ENCODE measurements at places on chromosomes 5 and 9.

- no peak for DNase-seq
Observed at GRCh38 chr9:114467910-114468309, 37.4 kb downstream of the WHRN start.

DNA sequence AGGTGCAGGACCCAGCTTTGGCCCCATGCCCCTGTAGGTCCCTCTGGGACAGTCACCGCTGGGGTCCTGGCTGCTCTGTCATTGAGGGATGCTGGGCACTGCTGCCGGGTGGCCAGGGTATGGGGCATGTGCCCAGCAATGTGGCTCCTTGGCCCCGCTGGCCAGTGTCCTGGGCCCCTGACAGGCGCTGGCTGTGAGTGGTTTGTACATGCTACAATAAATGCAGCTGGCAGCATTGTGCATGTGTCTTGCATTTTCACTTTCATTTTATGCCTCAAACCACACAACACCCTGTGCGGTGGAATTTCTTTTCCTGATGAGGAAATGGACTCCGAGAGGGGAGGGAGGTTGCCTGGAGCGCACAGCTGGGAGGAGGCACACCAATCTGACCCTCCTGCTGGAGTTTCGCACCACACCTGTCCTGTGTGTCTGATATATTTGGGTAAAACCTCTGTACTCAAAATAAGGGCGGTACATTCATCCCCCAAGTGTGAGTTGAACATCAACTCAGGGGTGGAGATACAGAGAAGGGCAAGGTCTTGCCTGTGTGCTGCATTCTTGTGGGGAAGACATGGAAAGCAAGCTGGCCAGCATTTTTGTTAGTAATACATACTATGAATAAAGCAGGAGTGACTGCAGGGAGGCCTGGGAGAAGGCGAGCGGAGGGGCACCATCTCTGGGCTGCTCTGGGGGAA, 11.7 kb downstream of the TSPAN17 start:
- DNase-seq = no peak

GRCh38 chr5:84017523-84018172, 297.0 kb upstream of the HAPLN1 start:
- no peak for DNase-seq

- peak; percentile 38 for DNase-seq
Observed at GRCh38 chr5:10563110-10563944, 543 bp upstream of the ANKRD33B start.

GRCh38 chr5:124828731-124829234, 82.3 kb upstream of the ZNF608 start:
- DNase-seq = no peak

GRCh38 chr5:176985516-176985915, 21.1 kb downstream of the UIMC1 start:
- no peak for DNase-seq

DNA sequence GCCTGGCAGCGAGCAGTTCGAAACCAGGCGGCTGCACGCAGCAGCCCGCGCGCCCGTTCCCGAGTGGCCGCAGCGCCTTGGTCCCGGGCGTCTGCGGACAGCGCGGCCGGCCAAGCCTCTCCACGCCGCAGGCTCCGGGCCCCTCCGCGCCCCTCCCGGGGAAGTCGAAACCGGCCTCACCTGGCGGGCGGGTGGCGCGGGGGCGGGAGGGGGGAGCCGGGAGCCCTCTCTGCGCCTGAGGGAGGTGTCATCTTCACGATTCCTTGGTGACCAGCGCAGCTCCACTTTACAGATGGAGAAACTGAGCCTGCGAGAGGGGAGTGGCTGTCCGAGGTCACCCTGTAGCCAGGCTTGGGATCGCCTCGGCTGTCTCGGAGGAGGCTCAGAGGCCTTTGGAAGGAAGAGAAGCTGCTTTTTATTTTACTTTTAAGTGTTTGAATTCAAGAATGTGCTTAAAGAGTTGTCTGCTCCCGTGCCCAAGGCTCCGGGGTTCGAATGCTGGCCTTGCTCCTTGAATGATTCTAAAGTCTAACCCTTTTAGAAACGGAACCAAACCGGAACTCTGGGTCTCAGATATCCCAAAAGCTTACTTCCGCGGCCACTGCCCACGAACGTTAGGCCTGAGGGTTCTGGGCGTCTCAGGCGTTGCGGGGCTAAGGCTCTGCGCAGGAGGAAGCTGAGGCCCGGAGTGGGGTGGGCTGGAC, 662 bp downstream of the SUSD3 start:
- DNase-seq = no peak

GRCh38 chr5:9456435-9457042, 89.3 kb downstream of the SEMA5A start:
- DNase-seq = no peak

GRCh38 chr9:94005272-94005901, 50.2 kb upstream of the BARX1 start:
- DNase-seq = no peak

DNA sequence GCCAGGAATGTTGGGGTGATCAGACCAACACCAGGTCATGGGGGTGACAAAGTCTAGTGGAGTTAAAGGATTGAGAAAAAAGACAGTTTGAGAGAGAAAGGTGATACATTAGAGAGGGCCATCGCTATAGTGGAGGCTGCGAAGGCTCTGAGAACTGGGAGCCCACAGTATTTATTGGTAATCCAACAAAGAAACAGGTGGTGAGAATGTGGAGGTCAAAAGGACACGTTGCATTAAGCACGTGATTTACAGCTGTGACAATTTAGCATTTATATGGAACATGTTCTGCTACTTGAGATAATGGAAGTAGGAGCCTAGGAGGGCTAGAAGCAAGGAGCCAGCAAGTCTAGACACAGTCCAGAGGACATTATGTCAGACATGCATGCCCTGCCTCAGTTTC, 2086.5 kb upstream of the C9orf72 start:
- no peak for DNase-seq

DNA sequence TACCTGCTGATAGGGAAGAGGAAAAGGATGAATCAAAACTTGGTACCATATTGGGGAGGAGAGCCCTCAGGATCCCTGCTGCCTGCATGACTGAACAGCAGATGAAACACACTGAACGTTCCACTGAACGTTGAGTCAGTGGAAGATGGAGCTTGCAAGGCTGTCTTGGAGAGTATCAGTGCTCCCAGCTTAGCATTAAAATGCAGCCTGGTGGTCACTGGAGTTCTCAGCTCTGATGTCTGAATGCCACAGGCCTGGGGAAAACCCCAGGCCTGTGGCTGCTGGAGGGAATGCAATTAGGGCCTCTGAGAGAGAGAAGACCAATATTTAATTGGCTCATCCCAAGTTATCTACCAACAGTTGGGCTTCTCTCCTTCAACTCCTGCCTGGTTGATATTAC, 54.5 kb downstream of the PDE4D start:
- no peak for DNase-seq

DNA sequence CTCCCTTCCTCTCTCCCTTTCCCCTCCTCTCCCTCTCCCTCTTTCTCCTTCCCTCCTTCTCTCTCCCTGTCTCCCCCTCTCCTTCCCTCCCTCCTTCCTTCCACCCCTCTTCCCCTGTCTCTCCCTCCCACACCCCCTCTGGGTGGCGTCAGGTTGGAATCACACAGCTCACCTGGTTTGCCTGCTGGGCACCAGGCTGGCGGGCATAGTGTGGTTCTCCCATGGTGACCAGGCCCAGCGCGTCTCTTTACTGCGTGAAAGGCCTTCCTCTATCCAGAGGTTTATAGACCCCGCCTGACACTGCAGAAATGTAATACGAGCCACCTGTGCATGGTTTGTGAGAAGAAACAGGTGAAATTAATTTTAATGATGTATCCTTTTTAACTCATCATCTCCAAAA, 76.2 kb downstream of the MRPL36 start:
- no peak for DNase-seq

GRCh38 chr9:36358486-36358885, 41.6 kb downstream of the RNF38 start:
- no peak for DNase-seq

- no peak for DNase-seq
Observed at GRCh38 chr5:173291722-173292658, 36.2 kb downstream of the STC2 start.

DNA sequence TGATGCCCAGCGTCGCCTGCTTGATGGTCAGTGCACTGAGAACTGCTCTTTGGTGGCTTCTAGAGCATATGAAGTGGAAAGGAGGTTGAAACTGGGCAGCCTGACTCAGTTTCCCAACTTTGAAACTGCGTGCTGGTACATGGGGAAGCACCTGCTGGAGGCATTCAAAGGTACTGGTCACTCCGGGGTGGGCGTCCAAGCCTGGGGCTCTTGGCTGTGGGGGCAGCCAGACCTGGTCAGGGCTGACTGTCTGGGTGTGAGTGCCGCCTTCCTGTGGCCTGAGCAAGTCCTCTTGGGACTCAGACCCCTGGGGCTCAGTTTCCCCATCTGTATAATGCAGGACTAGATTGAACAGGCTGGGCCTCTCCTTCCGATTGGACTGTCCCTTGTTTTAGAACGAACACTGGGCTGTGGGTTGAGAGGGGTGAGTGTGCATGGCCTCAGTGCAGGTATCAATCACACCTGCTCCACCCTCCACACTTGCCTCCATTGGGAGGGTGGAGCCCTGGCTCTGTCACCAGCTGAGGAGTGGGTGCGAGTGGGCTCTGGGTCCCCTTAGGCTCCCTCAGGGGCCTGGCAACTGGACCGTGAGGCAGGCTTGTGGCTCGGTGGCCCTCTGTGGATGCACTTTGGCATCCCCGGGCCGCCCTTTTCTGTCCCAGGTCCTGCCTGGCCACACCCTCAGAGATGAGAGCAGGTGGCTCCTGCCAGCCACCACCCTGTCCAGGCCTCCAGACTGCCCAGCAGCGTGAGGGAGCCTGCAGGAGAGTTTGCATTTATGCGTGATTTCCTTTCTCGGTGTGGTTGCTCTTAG, 80.2 kb downstream of the PHF2 start:
- DNase-seq = no peak

GRCh38 chr5:103433211-103433610, 129.4 kb downstream of the NUDT12 start:
- DNase-seq = no peak

- DNase-seq = no peak
Observed at GRCh38 chr5:158287643-158288271, 428.8 kb upstream of the CLINT1 start.

DNA sequence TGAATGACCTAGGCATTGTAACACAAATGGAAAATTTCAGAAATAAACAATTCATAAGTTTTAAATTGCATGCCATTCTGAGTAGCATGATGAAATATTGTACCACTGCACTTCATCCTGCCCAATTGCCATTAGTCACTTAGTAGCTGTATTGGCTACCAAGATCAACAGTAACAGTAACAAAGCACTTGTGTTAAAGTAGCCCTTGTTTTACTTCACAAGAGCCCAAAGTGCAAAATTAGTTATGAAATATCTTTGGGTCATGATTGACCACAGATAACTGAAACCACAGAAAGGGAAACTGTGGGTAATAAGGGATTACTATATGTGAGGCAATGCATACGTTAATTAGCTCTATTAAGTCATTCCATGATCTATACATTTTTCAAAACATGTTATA, 33.3 kb upstream of the RORB start:
- no peak for DNase-seq

- no peak for DNase-seq
Observed at GRCh38 chr5:114924769-114925168, 244.9 kb downstream of the TRIM36 start.

DNA sequence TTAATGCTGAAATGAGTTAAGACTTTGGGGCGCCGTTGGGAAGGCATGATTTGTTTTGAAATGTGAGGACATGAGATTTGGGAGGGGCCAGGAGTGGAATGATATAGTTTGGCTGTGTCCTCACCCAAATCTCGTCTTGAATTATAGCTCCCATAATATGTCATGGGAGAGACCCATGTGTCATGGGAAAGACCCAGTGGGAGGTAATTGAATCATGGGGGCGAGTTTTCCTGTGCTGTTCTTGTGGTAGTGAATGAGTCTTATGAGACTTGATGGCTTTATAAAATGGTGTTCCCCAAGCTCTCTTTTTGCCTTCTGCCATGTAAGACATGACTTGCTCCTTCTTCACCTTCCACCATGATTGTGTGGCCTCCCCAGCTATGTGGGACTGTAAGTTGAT, 5.1 kb downstream of the SLC25A48 start:
- no peak for DNase-seq

GRCh38 chr9:134525070-134525815, 116.4 kb upstream of the COL5A1 start:
- no peak for DNase-seq

GRCh38 chr9:4152876-4153275, 147.0 kb downstream of the GLIS3 start:
- DNase-seq = no peak

DNA sequence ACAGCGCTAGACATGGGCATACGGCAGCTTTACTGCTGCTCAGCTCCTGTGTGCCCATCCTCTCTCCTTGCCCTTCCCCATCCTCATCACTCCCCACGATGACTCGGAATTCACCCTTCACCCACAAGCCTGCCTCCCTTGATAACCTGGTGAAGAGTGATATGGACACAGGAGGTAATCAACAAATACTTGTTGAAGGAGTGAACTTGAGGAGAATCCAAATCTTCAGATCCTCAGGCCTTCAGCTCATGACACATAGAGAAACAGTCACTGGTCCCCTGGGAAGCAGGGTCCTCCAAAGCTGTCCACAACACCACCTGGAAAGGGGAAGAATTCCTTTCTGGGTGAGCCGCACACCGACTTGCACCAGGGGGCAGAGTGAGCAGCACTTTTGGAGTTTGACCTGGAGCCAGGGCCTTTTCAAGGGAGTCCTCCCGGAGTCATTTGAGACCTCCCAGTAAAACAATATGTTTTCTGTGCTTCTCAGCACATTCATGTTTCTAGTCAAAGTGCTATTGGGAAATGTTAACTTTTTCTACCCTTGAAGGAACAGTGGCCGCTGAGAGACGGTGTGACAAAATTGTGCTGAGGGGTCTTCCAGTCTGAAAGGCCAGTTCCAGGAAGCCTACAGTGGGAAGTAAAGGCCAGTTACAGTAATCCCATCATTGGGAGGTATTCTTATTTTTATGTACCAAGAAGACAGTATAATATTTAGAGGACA, 332.3 kb downstream of the CWC27 start:
- DNase-seq = no peak

DNA sequence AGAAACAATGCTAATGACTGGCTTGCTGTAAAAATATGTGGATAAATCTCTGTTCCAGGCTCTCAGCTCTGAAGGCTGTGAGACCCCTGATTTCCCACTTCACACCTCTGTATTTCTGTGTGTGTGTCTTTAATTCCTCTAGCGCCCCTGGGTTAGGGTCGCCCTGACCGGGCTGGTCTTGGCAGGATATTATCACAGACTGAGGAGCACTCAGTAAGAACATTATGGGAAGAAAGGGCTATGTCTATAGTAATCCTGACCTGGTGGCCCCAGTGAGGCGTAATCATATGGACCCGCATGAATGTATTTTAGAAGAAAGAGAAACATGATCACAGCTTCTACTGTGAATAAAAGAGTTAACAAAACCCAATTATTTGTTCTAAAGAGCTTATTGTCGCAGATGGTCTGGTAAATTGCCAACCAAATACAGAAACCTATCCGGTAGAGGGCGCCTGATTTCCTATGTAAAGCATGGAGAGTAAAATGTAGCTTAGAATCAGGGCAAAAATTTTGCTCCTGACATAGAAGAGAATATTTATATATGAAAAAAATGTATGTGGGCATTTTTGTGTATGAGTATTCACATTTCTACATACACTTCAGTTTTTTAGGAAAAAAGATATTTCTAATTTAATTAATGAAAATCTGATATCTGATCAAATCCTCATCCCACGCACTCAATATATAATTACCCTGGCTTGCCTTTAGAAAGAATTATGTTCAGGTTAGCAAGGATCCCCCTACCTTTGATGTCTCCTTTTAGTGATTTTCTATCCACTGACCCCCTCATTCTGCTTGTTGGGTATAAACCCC, 5.8 kb upstream of the IFNA1 start:
- DNase-seq = no peak

GRCh38 chr9:21801683-21802417, 586 bp upstream of the MTAP start:
- DNase-seq = no peak

- DNase-seq = no peak
Observed at GRCh38 chr5:34709861-34710673, 53.9 kb downstream of the RAI14 start.
